ENCODE measurements at places on chromosomes 3 and 15.

- DNase-seq = no peak
These were observed 7.7 kb upstream of the UMPS start for GRCh38 chr3:124722589-124722988.

GRCh38 chr15:53037904-53038654, 247.9 kb upstream of the ONECUT1 start:
- no peak for DNase-seq

GRCh38 chr3:186307594-186308221, 54.3 kb downstream of the DGKG start:
- DNase-seq = no peak

GRCh38 chr15:88535100-88535499, 11.4 kb downstream of the DET1 start:
- DNase-seq = no peak

GRCh38 chr3:190522621-190523222, 8.8 kb downstream of the IL1RAP start:
- DNase-seq = no peak

DNA sequence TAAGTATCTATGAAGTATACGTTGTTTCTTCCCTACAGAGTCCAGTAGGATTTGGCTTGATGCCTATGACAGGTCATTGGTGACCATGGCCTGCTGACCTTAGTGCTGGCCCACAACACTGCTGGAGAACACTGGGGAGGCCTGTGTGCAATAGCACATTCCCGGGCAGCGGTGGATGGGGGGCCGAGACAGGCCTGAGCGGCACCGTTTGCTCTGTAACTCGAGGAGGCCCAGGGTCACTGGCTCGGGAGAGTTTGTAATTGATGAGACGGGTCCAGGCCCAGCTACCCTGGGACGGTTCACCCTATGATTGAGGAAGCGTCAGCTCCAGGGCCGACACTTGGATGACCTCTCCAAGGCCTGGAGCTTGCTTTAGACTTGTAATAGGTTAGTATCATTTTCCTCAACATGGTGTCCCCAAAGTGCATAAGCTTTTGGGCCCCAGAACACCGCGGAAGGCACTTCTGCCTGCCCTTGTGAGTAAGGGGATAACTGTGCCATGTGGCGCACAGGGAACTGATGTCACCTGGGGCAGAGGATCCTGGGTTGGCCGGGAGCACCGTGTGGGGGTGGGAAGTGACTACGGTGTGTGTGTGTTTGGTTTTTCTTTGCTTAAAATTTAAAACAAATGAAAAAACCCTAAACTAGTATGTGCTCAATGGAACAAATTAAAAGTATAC, 12.0 kb downstream of the TRPM1 start:
- DNase-seq = no peak
